Activated CD8-positive, alpha-beta T cell treated with anti-CD3 and anti-CD28 coated beads, Interleukin-2, amount 10 ng/mL, durations not matched to agents 7 days and 5 days (primary cell): ENCODE measurements at places on chromosomes 4 and X.

GRCh38 chr4:23884741-23885140 is 5.1 kb downstream of the PPARGC1A start:
- H3K36me3 ChIP-seq = no peaks in the 10 kb centered on the region
- H3K4me3 ChIP-seq = no peak overlapping the region
- H3K4me1 ChIP-seq = no peaks in the 10 kb centered on the region
- no peak for DNase-seq
- no peaks in the 10 kb centered on the region for H3K27me3 ChIP-seq
- no peak overlapping the region for H3K27ac ChIP-seq

GRCh38 chr4:139470997-139471665 is 17.2 kb downstream of the RAB33B start:
- no peaks in the 10 kb centered on the region for H3K27me3 ChIP-seq
- H3K27ac ChIP-seq = no peak overlapping the region
- no peaks in the 10 kb centered on the region for H3K4me1 ChIP-seq
- peaks cover 48% of the 10 kb centered on the region for H3K36me3 ChIP-seq

- no peak for DNase-seq
- no peaks in the 10 kb centered on the region for H3K36me3 ChIP-seq
- H3K27ac ChIP-seq = no peak overlapping the region
- H3K27me3 ChIP-seq = no peaks in the 10 kb centered on the region
Measured at GRCh38 chrX:68199062-68199848, 234.0 kb downstream of the OPHN1 start.

GRCh38 chr4:24042094-24042493 is 152.2 kb upstream of the PPARGC1A start:
- no peak overlapping the region for H3K4me3 ChIP-seq
- H3K4me1 ChIP-seq = no peaks in the 10 kb centered on the region
- no peak overlapping the region for H3K27ac ChIP-seq
- no peaks in the 10 kb centered on the region for H3K27me3 ChIP-seq
- no peak for DNase-seq
- no peaks in the 10 kb centered on the region for H3K36me3 ChIP-seq
